C1 segment of cervical spinal cord (tissue), 14 donors: ENCODE measurements at places on chromosomes 3 and 15.

GRCh38 chr3:119676020-119676419 lies 1.2 kb downstream of the COX17 start:
- DNase-seq: no peak

DNA sequence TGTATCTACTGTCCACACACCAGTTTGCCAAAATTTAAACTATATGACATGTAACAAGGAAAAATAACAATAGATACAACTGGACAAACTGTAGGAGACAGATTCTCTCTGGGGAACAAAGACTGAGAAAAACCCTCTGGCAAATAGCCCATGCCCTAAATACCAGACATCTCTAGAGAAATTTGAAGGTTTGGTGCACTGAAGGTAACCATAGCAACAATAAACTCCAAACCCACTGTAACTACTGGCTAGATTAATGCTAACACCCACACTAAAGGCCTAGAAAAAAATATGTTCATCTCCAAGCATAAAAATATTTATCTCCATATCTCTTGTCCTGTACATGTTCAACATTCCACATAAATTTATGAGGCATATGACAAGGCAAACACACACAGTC lies 267.1 kb downstream of the STXBP5L start:
- DNase-seq: no peak

DNA sequence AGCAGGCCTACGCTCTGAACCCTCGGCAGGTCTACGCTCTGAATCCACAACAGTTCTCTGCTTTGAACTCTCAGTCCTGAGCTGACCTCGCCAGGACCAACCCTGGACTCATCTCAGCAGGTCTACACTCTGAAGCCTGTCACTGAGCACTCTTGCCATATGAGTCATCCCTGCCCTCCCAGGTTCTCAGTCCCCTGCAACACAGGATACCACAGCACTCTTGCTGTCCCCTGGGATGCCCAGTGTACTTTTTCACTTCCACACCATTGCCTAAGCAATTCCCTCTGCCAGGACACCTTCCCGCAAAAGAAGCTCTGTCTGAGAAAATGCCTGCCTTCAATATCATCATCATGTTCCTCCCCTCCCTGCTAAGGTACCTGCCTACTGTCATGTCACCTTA lies 42.0 kb downstream of the NUP210 start:
- no peak for DNase-seq

GRCh38 chr15:49962044-49962602 lies 156.9 kb downstream of the ATP8B4 start:
- no peak for DNase-seq

DNA sequence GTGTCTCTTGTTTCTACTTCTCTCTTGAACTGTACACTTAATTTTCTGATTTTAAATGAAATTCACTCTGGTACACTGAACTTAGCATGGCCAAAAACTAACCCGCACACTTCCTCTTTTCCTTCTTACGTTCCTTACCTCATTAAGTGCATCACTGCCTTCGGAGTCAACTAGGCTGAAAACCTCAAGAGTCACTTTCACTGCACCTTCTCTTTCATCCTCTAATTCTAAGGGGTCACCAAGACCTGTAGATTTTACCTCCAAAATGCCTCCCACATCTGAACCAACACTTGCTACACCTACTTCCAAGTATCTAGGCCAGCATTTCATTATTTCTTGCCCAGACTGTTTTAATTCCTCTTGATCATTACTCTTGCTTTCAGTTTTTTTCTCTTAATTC lies 6.6 kb downstream of the CBLB start:
- DNase-seq: no peak

GRCh38 chr3:57383406-57383805 lies 90.9 kb upstream of the ASB14 start:
- no peak for DNase-seq

- no peak for DNase-seq
These were observed 27.9 kb downstream of the USP3 start for GRCh38 chr15:63532307-63532744.

DNA sequence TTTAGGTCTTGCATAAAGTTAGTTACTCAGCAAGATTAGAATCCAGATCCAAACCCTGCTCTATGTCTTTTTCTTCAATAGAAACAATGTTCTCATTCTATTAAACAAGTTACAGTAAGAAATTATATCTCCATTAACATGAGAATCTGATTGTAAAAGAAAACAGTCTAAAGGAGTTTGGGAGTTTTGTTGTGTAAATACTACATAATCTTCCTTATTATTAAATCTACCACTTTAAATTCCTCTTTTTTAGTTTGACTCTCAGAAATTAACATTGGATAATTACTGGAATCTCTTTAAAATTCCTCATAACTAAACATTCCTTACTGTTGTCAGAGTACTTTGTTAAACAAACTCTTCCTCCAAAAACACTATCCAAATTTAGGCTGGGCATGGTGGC lies 1.7 kb upstream of the GOLIM4 start:
- DNase-seq: no peak

GRCh38 chr3:151371526-151371925 lies 13.0 kb downstream of the P2RY12 start:
- no peak for DNase-seq

DNA sequence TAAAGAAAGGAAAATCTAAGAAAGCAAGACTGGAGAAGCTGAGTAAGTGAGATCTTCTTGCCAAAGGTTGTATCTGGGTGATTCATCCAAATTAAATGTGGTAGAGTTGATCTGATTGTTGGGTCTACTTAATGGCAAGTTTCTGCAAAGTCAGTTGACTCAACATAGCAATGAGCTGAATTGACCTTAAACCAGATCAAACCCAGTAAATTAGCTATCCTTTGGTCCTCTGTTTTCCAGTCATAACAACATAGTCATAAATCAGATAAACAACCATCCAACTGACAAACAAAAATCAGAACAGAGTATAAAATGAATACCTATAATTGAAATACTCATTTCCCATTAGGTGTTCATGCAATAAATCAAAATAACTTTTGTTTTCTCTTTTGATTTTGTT lies 142.6 kb upstream of the CFAP20DC start:
- DNase-seq: no peak

DNA sequence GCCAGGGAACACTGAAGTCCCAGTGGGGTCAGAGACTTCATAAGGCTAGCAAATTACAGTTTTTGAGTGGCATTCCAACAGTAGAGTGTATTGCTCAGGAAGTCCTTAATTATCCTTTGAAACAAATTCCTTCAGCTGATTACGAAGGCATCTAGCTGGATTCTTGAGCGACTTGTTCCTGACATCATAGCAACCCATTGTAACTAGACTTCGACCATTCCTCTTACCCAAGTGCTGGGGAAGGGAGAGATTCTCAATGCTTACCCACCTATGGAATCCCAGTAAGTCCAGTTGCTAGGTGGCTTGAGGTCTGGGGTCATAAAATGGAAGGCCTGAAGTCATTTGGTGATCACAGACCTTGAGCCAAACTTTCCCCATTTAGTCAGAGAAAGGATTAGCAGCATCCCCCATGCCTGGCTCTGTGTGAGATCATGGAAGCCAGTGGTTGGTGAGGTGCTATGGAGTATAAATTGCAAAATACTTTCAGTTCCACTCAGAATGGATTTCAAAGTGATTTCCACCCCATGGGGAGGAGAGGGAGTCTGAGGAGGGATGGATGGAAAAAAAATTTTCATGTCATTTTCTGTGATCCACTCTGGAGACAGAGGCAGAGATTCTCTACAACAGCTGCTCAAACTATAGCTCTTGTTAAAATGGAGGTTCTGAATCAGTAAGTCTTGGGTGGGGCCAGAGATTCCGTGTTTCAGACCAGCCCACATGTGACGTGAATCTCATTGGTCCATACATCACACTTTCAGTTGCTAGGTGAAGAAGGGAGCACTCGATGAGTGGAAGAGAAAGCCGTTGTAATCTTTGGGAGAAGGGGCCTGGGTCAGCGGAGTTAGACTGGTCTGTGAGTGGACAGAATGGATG lies 45.7 kb downstream of the CD86 start:
- DNase-seq: no peak

- no peak for DNase-seq
These were observed 71.6 kb upstream of the RPL35A start for GRCh38 chr3:197878427-197878826.

GRCh38 chr15:72365844-72366243 lies 10.0 kb downstream of the HEXA start:
- no peak for DNase-seq

DNA sequence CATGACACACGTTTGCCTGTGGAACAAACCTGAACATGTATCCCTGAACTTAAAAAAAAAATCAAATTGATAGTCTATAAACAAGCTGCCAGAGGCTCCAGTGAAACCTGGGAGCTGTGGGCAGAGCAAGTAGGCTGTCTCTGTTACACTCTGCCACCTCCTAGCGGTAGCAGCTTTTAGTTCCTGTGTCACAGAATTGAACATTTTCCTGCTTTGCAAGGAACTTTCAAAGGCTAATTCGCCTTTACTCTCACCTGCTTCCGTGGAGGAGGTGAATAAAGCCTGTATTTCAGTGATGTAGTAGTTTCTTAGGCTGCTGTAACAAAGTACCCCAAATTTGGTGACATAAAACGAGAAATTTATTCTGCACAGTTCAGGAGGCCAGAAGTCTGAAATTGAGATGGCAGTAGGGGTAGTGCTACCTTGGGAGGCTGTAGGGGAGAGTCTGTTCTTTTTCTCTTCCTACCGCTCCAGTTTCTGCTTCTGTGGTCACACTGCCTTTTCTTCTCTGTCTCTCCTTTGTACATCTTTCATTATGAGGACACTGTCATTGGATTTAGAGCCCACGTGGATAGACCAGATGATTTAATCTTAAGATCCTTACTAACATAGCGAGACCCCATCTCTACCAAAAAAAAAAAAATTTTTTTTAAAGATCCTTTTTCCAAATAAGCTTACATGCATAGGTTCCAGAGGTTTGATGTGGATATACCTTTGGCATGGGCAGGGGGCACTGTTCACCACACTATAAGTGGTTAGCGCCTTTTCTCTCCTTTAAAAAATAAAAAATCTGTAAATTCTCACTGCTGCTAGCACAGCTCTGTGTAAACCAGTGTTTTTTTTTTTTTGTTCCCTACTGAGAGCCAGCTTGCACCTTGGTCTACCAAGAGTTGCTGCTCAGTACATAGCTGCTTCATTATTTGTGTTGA lies 25.3 kb downstream of the FBXO22 start:
- DNase-seq: no peak

- no peak for DNase-seq
These were observed 112.2 kb upstream of the SLC4A7 start for GRCh38 chr3:27596334-27596841.

- no peak for DNase-seq
These were observed 7.4 kb upstream of the P4HTM start for GRCh38 chr3:48982686-48983085.

DNA sequence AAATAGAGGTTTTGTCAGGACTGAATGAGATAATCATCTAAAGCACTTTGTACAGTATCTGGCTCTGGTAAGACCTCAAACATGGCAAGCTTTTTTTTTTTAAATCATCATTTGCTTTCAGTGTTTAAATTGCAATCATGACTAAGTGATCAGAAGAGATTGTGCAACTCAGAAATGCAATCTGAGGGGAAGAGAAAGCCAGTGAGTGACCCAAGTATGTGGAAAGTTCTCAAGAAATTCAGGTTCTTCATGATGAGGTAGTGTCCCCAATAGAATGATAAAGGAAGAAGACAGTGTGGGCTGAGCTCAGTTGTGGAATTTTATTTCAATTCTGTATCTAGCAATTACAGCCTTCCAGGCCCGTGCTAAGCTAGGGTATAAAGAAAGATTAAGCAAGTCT lies 132.2 kb upstream of the TBC1D5 start:
- no peak for DNase-seq

GRCh38 chr15:77112838-77113504 lies 42.1 kb upstream of the TSPAN3 start:
- no peak for DNase-seq

- no peak for DNase-seq
These were observed 14.9 kb downstream of the NME9 start for GRCh38 chr3:138314751-138315150.

DNA sequence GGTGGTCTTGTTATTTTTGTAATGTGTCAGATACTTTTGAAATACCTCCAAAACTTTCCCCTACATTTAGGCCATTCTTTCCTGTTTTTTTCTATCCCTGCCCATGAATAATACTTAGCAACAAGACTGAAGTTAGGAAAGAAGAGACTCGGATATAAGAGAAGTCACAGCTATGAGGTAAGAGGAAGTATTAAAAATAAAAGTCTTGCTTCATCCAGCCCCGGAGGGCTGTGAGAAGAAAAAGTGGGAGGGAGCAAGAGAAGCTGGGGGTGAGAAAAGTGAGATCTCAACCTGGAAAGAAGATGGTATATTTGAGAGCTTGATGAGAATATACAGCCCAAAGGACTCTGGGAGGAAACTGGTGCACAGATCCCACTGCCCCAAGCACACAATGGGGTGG lies 213.5 kb upstream of the CDIN1 start:
- no peak for DNase-seq

DNA sequence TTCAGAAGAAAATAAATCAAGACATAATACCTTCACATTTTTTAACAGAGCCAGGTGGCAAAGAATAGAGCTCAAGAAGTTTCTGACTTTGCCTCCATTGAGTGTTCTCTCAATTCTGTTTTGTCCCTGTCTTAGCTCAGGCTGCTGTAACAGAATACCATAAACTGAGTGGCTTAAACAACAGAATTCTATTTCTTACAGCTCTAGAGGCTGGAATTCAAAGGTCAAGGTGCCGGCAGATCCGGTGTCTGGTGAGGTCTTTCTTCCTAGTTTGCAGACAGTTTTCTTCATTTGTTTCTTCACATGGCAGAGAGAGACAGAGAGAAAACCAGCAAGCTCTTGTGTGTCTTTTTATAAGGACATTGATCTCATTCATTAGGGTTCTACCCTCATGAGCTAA lies 25.6 kb downstream of the IQCH start:
- DNase-seq: no peak

DNA sequence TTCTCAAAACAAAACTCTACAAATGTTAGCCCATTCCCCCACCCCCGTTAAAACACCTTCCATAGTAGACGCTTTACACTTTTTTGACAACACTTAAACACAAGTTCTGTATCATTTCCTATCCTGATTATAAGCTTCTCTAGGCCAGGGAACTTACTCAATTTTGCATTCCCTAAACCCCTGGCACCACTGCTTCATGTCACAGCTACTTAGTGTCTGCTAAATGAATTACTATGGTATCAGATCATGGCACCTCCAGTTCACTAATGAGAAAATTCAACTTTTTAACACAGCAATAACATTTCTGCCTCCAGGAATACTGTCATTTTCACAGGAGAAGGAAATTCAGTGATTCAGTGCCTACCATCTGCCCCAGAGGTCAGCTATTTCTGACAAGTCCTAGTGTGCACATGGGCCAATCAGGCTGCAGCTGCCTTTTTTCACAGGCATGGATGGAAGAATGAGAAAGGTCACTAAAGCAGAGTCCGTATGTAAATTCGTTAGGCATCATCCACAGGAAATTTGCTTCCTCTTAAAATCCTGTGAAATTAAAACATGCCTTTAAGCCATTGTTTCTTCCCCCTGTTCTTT lies 18.5 kb downstream of the SFMBT1 start:
- DNase-seq: no peak
